Stimulated activated CD8-positive, alpha-beta memory T cell treated with anti-CD3 and anti-CD28 coated beads, Interleukin-4, amount 100 ng/mL, for 1 hour (primary cell): ENCODE measurements at places on chromosomes 5 and 9.

DNA sequence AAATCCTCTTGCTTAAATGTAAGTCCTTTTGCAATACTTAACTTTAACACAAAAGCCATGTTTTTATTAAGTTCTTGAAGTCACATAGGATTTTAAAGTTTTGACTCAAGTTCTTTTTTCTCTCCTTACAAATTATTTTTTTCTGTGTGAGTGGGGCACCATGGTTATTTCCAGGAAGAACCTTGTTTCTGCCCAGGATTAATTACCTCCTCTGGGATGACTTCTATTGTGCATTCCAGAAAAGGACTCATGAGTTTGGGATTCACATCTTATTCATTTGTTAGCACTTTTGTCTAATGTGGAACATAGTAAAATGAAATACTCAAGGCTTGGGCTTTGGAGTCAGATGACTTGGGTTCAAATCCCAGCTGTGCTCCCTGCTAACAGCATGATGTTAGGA lies 421.4 kb upstream of the WWC1 start:
- no peak for DNase-seq

DNA sequence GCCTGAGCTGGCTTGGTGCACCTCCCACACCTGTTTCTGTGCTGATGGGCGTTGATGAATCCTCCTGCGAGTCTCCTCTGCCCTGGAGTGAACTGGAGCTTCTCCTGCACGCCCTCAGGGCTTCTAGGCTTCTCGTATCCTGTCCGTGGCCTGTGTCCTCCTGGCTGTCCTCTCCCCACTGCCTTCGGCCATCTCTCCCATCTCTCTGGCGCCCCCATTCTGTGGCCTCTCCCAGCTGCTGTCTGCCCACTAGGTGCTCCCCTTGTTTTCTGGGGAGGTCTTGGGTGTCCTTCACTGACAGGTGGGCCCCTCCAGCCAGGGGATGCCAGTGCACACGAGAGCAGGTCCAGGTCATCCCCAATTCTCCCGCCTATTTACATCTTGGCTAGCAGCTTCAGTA lies 28.8 kb downstream of the AHRR start:
- no peak for DNase-seq

GRCh38 chr9:99345451-99345850 lies 123.4 kb downstream of the SEC61B start:
- DNase-seq: no peak

DNA sequence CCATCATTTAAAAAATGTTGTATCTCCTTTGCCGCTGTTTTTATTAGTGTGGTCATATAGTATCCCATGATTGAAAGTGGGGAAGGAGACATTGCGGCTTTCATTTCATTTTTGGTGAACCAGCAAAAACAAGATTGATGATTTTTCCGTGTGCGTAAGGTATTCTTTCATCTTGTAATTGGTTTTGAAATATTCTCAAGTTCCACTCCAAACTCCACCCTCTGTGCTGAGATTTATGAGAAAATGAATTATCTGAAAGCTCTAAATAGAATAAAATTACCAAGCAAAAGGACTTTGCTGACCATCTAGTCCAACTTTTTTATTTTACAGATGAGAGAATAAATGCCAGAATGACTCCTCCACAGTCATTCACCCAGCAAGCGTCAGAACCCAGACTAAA lies 103.1 kb upstream of the MPDZ start:
- no peak for DNase-seq

- DNase-seq: no peak
Observed at GRCh38 chr9:88258601-88259000, 120.3 kb upstream of the SPATA31C2 start.

DNA sequence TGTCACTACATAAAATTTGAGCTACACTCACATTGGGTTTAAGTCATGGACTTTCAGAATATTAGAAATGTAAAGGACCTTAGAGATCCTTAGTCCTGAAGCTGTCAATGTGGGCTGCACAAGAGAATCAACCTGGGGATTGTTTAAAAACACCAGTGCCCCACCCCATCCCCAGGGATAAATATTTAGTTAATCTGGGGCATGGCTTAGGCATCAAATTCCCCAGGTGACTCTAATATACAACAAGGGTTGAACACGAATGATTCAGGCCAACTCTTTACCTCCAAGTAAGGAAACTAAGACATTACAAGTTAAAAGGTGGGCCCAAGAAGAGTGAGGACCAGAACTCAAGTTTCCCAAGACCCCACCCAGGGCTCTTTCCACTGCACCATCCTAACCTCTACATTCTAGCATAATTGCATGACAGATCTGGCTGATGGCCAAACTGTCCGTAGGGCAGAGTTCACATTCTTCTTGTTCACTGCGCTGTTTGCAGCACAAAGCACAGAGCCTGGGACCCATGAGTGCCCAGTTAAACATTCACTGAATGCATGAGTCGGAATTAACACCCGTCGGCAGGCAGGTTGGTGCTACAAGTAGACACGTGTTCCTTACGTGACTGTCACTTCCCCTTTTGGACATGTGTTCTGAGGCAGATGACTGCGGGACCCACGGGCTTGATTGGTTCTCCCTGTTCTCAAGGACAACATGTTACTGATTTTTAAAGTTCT lies 25.2 kb downstream of the CYFIP2 start:
- DNase-seq: no peak
